ENCODE measurements at places on chromosomes 3 and 15. TPM values are rescaled to one million over a fixed set of nuclear protein-coding genes. Genes with fewer than 3 reads are reported as not detected.

GRCh38 chr15:62603742-62604141 lies 438.7 kb upstream of the C2CD4B start:
- DNase-seq: no peak

DNA sequence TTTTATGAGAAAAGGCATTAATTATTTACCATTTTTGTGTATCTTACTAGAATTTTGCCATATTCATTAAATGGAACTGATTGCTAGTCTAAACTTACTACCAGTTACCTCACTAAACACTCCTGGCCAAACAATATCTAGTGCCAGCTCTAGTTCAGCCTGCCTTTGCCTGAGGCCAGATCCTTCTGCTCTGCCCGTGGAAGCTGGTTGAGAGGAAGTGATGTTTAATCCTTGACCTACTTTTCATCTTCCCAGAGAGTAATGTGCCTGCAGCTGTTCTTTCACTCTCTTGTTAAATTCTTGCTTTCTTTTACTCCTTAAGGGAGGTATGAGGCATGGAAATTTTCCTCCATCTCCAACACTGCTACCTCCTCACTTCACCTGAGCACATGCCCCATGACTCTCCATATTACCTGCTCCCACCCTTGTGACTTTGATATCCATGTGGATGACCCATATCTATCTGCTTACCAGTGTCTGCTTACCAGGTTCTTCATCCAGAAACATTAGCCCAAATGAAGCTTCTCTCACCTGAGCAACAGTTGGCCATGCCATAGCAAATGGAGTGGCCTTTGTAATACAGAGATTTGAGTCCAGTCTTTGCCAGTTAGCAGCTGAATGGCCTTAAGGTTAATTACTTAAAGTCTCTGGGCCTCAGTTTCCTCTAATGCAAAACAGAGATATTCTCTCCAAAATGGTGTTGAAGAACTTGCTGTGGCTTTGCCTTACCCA lies 53.4 kb downstream of the UBE2E1 start:
- no peak for DNase-seq

Gene PTX3
- 0.94 TPM for total RNA-seq

DNA sequence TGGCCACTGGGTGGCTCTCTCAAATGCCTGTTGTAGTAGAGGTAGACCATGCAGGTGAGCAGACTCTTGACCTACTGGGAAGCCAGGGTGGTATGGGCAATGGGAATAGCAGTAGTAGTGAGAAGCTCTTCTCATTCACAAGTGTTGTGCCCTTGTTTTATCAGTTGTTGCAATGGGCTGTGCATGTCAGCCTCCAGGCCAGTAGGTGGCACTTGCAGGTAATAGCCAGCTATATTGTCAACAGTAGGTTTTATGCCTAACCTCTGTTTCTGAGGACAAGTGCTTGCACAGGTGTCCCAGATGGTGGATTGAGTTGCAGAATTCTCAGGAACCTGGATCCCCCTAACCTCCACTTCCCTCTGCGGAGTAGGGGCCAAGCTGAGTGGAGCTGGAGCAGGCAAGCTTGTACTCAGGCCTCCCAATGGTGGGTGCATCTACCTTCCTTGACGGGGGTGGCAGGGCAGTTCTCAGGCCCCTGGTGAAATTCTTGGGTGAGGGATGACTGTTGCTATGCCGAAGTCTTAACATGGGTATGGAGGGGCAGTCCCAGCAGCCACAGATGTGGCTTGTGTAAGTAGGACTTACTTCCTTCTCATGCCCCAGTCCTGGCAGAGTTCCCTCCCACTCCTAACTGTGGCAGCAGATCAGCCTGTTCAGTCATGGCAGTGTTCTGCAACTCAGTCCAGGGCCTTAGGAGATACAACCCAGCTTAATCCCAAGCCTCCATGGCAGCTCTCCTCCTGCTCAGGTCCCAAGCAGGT lies 104.3 kb downstream of the NEO1 start:
- no peak for DNase-seq

Gene KLHL40
- total RNA-seq: not detected

DNA sequence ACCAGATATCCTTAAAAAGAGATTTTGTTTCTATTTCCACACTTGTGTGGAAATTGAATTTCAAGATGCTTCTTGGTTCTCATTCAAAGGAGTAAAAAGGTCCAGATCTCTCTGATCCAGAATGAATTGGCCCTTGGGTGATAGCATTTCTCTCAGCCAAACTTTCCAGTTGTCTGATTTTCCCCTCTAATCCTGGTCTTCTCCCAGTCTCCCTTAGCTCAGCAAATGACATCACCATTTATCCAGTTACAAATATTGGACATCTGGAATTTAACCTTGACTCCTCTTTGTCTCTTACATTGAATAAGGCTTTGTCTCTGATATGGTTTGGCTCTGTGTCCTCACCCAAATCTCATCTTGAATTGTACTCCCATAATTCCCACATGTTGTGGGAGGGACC lies 10.2 kb upstream of the FGF7 start:
- DNase-seq: no peak

GRCh38 chr3:123084192-123084591 lies 17.4 kb downstream of the PDIA5 start:
- DNase-seq: no peak

Gene SPCS1
- 76.4 TPM for total RNA-seq

DNA sequence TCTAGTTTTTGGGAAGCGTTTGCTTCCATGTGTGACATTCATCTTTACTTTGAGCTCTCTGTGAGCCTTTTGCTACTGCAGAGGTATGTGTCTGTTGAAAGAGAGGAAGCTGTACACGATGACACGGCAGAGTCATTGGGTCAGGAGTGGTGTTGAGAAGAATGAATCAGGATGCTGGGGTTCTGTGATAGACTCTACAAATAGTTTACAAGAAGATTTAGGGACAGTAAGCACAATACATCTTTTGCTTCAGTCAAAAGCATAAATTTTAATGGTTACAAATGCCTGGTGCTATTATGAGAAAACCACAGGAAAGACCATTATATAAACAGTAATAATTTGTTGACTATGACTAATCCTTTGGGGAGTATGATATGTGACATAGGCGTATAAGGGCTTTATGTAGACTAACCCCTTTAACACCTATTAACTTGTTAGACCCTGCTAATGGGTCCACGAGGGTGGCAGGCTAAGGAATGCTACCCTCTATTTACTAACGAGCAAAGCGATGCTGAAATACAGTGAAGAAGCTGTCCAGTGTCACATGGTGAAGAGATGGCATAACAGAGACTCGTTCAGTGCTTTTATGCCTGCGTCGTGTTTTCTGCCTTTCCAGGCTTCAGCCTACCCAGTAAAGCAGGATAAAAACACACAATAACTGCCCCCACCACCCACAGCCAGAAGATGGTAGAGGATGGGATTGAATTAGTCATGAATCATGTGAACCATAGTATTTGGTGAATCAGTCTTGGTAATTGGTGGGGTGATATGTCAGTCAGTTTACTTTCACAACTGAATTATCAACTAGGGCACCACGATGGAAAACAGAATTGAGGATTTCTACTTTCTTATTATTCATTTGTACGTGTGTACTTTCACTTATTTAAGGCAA lies 118.8 kb downstream of the LPP start:
- no peak for DNase-seq

DNA sequence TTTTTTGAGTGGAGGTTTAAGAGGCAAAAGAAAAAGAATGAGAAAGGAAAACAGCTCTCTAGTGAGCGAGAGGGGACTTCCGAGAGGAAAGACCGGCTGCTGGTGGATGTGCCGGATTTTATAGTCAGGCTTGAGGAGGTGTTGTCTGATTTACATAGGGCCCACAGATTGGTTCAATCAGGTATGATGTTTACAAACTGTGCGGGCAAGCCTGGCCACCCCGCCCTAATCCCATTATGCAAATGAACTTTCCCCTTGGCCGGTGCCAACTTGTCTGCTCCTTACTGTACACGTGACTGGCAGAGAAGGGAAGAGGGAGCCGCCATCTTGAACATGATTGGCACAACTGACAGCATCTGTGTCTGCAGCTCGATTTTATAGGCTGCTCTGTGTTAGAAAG lies 44.7 kb downstream of the FAM43A start:
- DNase-seq: no peak

DNA sequence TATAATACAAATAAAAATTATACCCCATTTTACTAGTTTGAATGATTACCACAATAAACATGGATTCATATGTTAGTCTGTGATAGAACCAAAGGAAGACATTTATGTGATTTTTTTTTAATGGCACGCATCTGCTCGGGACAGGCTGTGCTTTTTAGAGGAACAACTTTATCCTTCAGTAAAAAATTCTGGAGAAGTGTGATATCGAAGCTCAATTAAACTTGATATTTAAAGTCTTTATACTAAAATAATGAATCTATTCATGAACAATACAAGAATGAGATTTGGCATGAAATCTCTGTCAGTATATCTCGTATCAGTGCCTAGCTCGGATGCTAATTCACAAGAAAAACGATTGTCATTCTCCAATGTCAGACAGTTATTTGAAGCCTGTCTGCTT lies 230.8 kb upstream of the ZNF717 start:
- DNase-seq: no peak

Gene SETD5
- total RNA-seq: 72.5 TPM

DNA sequence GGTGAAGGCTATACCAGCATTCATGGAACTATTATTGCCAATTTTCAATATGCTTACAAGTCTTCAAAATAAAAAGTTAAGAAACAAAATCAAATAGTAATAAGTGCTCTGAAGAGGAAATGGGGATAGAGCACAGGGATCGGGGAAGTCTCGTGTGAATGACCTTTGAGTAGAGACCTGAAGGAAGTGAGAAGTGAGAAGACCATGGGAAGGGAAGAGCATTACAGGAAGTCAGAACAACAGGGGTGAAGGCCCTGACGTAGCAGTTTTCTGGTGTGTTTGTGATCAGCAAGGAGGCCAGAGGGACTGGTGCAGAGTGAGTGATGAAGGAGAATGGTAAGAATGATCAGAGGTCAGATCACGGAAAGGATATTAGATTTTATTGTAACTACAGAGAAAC lies 48.1 kb downstream of the STAC start:
- no peak for DNase-seq

Gene CLSTN2
- total RNA-seq: 2.7 TPM

- DNase-seq: no peak
Observed at GRCh38 chr3:152970851-152971250, 135.9 kb downstream of the P2RY1 start.

GRCh38 chr3:23720059-23720458 lies 85.7 kb upstream of the UBE2E1 start:
- DNase-seq: no peak

Data from Peyer's patch (tissue), 4 donors.